Pericardium fibroblast (primary cell): ENCODE measurements at places on chromosomes 2 and 18. TPM values are rescaled to one million over a fixed set of nuclear protein-coding genes. Genes with fewer than 3 reads are reported as not detected.

AQP12A gene
- total RNA-seq, result not detected in 2 replicates

TUBA3E gene
- not detected in 2 replicates for total RNA-seq

C2orf66 gene
- not detected in 2 replicates for total RNA-seq

ID2 gene
- 80.9 and 170 TPM in 2 replicates for total RNA-seq

DYSF gene
- total RNA-seq, result 0.70 and 9.4 TPM in 2 replicates

MC5R gene
- not detected in 2 replicates for total RNA-seq

IHH gene
- 0.12 TPM in 1 of 2 replicates, not detected in the other for total RNA-seq

UGT1A8 gene
- total RNA-seq, result not detected in 2 replicates

SKA1 gene
- total RNA-seq, result 1.2 and 1.9 TPM in 2 replicates

SCG2 gene
- 0.47 TPM in 1 of 2 replicates, not detected in the other for total RNA-seq

SLC19A3 gene
- total RNA-seq, result 0.85 and 1.8 TPM in 2 replicates

POTEC gene
- total RNA-seq, result not detected in 2 replicates

GREB1 gene
- total RNA-seq, result 0.23 and 0.43 TPM in 2 replicates
